Activated naive CD8-positive, alpha-beta T cell treated with anti-CD3 and anti-CD28 coated beads, Interleukin-2, amount 10 ng/mL, durations not matched to agents 7 days and 5 days (primary cell): ENCODE measurements at places on chromosomes 3 and 15. TPM values are rescaled to one million over a fixed set of nuclear protein-coding genes. Genes with fewer than 3 reads are reported as not detected.

The ZDHHC19 gene
- not detected for total RNA-seq

The ZIC1 gene
- total RNA-seq: not detected

GRCh38 chr15:74387141-74387541 lies 19.7 kb upstream of the CYP11A1 start:
- H3K4me1 ChIP-seq: peaks cover 60% of the 10 kb centered on the region
- peak overlapping the region; percentile 51 for H3K27ac ChIP-seq
- DNase-seq: peak; percentile 32
- H3K27me3 ChIP-seq: no peaks in the 10 kb centered on the region
- H3K4me3 ChIP-seq: no peak overlapping the region

The GABRR3 gene
- total RNA-seq: not detected
